Fibroblast of skin of right biceps (primary cell): ENCODE measurements at places on chromosomes 11 and 22.
A peak's percentile ranks its signal among the peaks of the same experiment; 100 is the strongest.

GRCh38 chr11:64533501-64533900, 57.5 kb upstream of the SLC22A12 start:
- DNase-seq: no peak

- no peak for DNase-seq
These were observed 200.7 kb downstream of the MSANTD4 start for GRCh38 chr11:105821372-105821771.

- peak; percentile 24 for DNase-seq
These were observed 66.1 kb downstream of the OR5AK2 start for GRCh38 chr11:57054817-57055216.

GRCh38 chr11:83140691-83141455, 16.1 kb upstream of the PCF11 start:
- no peak for DNase-seq

GRCh38 chr11:57406337-57406904, 16.0 kb upstream of the PRG2 start:
- DNase-seq: no peak

GRCh38 chr22:19981171-19981960, 35.3 kb downstream of the ARVCF start:
- DNase-seq: no peak

DNA sequence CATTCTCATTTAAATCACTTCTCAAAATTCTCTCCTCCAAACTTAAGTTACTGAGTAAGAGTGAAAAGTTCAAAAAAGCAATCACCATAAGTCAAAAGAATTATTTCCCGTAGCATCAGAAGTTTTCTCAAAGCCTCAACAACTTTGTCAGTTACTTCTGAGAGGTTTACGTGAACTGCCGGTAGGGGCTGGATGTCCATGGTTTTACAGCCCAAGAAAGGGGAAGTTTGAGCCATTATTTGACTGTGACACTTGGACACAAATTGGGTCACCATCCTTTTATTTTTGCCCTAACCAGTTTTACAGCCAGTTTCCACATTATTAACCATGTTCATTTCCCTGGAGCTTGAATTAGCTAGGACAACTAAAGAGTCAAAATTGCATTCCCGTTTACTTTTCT, 7.5 kb downstream of the POU2AF3 start:
- no peak for DNase-seq

DNA sequence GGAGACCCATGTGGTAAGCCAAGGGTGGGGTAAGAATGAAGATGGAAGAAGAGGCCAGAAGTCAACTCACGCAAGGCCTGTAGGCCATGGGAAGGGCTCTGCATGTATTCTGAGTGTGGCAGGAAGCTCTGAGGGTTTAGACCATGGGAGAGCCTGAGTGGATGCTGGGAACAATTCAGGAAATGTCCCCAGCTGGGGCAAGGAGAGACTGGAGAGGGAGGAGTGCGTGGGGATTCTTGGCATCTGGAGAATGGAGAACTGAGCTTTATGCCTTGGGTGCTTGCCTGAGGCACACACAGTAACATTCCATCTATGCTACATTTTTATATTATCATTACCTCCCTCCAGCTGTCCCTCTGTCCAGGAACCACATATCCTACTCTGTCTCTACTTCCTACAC, 50.4 kb upstream of the CD82 start:
- DNase-seq: no peak

DNA sequence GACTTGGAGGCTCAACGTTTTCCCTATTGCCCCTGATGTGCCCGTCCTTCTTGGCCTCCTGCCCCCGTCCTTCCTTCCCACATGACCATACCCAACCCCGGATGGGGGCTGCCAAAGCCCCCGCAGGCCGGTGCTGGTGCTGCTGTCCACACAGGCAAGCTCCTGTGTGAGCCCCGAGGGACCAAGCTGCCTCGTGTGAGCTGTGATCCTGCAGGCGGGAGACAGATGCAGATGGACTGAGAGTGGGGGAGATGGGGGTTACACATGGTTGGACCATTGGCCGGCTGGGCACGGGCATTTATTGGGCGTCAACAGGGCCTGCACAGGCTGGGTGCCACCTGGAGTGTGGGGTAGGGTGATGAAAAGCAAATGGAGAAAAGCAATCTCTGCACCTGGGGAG, 313.2 kb upstream of the B3GAT1 start:
- no peak for DNase-seq

- no peak for DNase-seq
These were observed 3.8 kb upstream of the CREB3L1 start for GRCh38 chr11:46273511-46274205.

DNA sequence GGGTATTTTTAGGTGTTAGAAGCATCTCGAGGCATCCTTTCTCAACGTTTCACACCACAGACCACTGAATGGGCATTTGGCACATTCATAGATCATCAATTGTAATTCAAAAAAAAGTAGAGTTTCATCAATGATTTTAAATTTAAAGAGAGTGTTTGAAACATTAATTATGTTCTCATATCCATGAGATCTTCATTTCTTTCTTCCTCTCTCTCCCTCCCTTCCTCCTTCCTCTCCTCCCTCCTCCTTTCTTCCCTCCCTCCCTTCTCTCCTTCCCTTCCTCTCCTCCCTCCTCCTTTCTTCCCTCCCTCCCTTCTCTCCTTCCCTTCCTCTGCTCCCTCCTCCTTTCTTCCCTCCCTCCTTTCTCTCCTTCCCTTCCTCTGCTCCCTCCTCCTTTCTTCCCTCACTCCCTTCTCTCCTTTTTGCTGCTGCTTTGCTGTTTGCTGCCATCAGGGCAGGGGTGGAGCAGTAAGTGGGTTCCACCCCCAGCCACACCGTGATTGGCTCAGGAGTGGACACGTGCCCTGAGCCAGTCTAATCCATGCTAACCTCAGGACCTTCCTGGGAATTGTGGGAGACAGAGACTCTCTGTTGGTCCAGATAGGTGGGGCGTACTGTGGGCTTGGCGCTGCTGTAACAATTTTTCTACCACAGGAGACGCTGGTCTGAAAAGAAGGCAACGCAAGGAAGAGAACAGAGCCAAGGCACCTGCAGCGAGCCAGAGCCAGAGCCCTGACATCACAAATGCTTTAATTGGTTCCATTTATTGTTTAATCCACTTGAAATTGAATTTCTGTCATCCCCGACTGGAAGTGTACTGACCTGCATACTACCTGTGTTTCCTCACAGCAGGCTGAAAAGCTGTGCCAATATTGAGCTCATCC, 33.7 kb upstream of the APOBEC3A start:
- DNase-seq: peak; percentile 81

GRCh38 chr11:20243974-20244373, 83.7 kb upstream of the DBX1 start:
- DNase-seq: no peak

- DNase-seq: no peak
These were observed 82.9 kb upstream of the CRTAM start for GRCh38 chr11:122755409-122755808.

- DNase-seq: no peak
These were observed at the start of gene SLC22A8 for GRCh38 chr11:63015521-63016215. SLC22A8 (minus strand) TSS chr11:63015841; CDS start chr11:63014958, 883 bp downstream.

GRCh38 chr11:19394525-19395016, 153.8 kb upstream of the E2F8 start:
- DNase-seq: no peak

DNA sequence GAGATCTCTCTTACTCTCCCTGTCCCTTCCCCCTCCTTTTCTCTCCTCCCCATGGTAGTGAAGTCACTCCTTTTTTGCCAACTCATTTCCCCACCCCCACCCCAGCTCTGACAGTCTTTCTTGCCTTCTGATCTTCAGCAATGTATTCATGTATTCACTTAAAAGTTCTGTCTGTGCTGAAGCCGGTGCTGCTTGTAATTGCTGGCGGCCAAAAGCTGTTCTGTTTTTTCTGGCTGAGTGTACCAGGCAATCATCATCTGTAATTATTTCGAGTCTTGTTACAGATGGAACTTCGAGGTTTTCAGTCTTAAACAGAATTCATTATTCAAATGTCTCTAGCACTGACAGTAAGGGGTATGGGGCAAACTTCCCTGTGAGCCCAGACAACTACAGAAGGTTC, 99.5 kb downstream of the SPATA19 start:
- DNase-seq: no peak

DNA sequence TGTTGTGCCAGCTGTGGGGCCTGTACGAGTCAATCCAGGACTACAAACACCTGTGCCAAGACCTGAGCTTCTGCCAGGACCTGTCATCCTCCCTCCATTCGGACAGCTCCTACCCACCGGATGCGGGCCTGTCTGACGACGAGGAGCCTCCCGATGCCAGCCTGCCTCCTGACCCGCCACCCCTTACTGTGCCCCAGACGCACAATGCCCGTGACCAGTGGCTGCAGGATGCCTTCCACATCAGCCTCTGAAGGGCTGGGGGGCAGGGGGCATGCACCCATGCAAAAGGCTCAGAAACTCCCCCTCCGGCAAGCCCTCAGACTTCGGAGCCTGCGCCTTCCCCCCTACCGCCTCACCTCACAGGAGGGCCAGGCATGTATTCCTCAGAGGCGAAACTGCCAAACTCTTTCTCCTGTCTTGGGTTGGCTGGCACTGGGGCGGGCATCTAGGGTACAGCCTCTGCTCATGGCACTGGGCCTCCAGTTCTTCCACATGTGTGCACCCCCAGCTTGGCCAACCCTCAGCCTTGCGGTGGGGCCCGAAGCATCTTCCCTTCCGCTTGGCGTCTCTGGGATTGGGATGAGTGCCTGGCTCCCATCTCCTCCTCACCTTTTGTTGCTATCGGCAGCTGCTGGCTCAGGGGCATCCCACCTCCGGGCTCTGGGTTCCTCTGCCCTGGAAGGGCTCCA, 1.2 kb downstream of the FAM89B start:
- no peak for DNase-seq

DNA sequence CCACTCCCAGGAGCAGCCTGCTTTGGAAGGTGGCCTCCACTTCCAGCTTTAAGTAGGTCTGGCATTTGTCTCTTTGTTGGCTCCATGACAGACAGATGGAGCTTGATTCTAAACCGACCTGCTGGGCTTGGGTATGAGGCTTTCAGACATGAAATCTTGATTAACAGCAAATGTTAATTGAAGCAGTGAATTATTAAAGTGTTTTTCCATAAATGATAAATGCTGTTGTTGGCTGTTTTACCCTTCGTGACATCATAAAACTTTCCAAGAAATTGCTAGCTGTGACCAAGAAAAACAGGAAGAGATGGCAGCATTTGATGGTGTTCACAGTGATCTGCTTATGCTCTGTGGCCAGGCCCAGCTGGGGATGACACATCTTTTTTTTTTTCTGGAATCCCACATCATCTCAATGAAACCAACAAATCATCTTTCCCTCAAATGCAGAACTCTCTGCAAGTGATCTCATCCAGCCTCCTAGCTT, 66.1 kb downstream of the RBMXL2 start:
- DNase-seq: peak; percentile 44

DNA sequence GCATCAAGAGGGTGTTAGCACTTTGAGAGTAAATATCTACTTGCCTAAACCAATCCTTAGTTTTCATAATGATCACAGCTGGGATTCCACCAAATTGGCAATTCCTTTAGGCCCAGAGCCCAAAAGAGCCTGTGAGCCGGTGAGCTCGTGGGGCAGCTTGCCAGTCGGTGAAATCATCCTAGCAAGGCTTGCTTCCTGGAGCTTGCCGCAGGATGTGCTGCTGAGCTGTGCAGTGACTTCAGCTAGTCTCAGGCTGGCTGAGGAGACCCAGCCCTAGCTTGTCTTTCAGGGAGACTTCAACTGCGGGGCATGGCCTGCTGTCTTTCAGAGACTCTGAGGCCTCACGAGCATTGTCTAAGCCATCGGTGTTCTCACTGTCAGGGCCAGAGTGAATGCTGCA, 73.6 kb upstream of the SUSD2 start:
- peak; percentile 85 for DNase-seq
